Frontal cortex (tissue), 4 donors: ENCODE measurements at places on chromosomes 5 and 9. TPM values are rescaled to one million over a fixed set of nuclear protein-coding genes. Genes with fewer than 3 reads are reported as not detected.

The BHMT2 gene
- 0.41 TPM for total RNA-seq

The SLC34A3 gene
- not detected for total RNA-seq

The TMC1 gene
- 0.82 TPM for total RNA-seq

The ACTBL2 gene
- not detected for total RNA-seq

The CRB2 gene
- 2.4 TPM for total RNA-seq

The AFAP1L1 gene
- total RNA-seq: 4.9 TPM

The NAIP gene
- 20.4 TPM for total RNA-seq

The GRXCR2 gene
- total RNA-seq: not detected

The AQP7 gene
- not detected for total RNA-seq

The FYB1 gene
- 1.6 TPM for total RNA-seq

The SOX30 gene
- total RNA-seq: under 0.01 TPM

The UBE2D2 gene
- 124 TPM for total RNA-seq

The PIP5K1B gene
- 2.9 TPM for total RNA-seq

The NEURL1B gene
- total RNA-seq: 16.3 TPM

The MIER3 gene
- total RNA-seq: 52.2 TPM
